ENCODE measurements at places on chromosomes 1 and 21.

DNA sequence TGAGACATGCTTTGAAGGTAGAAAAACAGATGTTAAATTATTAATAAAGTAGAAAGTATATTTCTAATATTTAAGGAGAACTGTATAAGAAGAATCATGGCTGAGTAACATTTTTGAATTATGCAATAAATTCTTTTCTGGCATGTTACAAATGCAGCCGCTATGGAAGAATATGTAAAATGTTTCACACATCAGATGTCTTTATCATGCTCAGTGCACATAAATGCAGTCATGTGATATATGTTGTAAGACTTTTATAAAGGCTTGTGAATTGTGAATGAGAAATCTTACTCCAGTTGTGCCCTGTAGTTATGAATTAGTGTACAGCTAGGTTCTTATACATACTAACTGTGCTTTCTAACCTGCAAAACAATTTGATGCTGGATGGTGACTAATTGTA, 53.5 kb downstream of the LRRC8B start:
- no peak for DNase-seq

GRCh38 chr1:112798292-112798691, 83.2 kb upstream of the PPM1J start:
- no peak for DNase-seq

- no peak for DNase-seq
Observed at GRCh38 chr21:46056450-46056903, 41.4 kb upstream of the COL6A2 start.

DNA sequence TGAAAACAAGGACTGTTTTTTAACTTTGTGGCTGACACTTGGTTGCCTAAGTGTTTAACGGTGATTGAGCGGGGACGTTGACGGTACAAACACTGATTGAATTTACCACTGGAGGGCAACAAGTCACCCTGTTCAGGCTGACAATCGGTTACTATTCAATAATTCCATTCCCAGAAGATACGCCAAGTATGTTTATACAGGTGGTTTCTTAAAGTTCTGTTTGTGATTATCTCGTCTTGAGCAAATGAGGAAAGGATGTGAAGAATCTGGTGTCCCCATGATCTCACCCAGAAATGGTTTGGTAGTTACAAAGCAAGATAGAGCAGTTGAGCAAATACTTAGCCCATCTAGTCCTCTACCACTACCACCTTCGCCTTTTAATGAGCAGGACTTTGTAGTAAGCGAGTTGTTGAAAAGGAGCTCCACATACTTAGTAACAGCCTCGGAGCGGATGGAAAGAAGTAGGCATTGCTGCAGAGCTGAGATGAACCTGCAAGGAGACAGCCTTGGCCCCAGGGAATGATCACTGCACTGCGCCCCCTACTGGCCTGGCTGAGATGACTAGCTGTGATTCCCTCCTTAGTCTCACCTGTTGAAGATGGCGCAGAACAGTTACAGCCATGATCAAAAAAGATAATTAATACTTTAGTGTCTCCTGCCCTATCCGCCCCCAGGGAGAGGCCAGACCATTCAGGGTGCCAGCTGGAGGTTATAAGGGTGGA, 36.3 kb downstream of the IFNAR1 start:
- no peak for DNase-seq

GRCh38 chr1:31485166-31485565, 72.2 kb downstream of the SERINC2 start:
- DNase-seq = no peak

- DNase-seq = no peak
Observed at GRCh38 chr1:59057796-59058195, 239.1 kb upstream of the FGGY start.

DNA sequence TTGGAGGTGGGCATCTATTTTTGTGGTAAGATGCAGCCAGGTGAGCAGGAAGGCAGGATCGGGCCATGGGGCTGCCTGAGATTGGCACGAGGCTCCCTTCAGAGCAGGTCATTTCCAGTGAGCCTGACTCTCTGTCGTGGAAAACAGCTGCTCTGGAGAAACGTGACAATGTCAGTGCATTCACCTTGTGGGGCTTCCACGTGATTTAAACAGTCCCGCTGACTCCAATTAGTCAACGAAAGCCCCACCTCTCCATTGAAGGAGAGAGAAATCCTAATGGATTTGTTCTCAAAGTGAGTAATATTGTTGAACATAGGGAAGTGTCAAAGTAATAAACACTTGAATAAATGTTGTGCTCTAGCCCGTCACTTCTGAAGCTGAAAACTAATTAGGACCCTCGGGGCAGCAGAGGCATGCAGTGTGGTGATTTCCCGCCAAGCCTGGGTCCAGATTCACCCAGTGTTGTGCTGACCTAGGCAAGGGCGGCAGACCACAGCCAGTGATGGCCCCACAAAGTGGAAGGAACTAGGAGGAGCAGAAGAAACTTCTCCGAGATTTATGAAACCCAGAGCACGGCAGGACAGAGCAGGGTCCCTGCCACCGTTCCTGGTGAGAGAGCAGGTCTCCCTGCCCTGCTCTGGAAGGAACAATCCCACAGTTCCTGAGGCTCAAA, 172.5 kb upstream of the C1orf174 start:
- no peak for DNase-seq

GRCh38 chr1:99062192-99062591, 57.5 kb upstream of the PLPPR5 start:
- DNase-seq = no peak

DNA sequence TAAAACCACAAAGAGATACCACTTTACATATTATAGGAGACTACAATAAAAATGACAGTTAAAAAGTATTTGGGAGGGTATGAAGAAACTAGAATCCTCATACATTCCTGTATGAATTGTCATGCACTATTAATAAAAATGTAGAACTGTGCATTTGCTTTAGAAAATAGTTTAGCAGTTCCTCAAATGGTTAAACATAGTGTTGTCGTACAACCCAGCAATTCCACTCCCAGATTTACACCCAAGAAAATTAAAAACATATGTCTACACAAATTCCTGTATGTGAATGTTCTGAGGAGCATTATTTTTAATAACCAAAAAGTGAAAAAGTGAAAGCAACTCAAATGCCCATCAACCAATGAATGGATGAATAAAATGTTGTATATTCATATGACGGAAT, 23.1 kb upstream of the PDE4B start:
- DNase-seq = no peak
